Camera-type eye (tissue), 1 donor: ENCODE measurements at places on chromosomes 16 and 17. TPM values are rescaled to one million over a fixed set of nuclear protein-coding genes. Genes with fewer than 3 reads are reported as not detected.

The ARL17B gene
- 52.7 TPM for total RNA-seq

The LUC7L gene
- 160 TPM for total RNA-seq

The BRIP1 gene
- total RNA-seq: 11.0 TPM

The PTX4 gene
- total RNA-seq: 1.6 TPM

The BEAN1 gene
- 5.9 TPM for total RNA-seq

The NACA2 gene
- total RNA-seq: not detected

The PRSS36 gene
- total RNA-seq: not detected

The SMIM5 gene
- 3.5 TPM for total RNA-seq

The WNT3 gene
- 2.9 TPM for total RNA-seq

The PSMD3 gene
- total RNA-seq: 75.3 TPM

The CNTD1 gene
- not detected for total RNA-seq

The TSNAXIP1 gene
- 5.2 TPM for total RNA-seq

The PDE6G gene
- 6.4 TPM for total RNA-seq

The ABCA8 gene
- total RNA-seq: 66.8 TPM

The ABCC11 gene
- total RNA-seq: not detected

The PLA2G10 gene
- total RNA-seq: not detected

The CCDC154 gene
- 0.49 TPM for total RNA-seq

The B4GALNT2 gene
- not detected for total RNA-seq

The KRTAP4-6 gene
- not detected for total RNA-seq

The ITGAD gene
- total RNA-seq: not detected

The RSAD1 gene
- total RNA-seq: 30.0 TPM

The YBX2 gene
- total RNA-seq: 1.3 TPM

The RHBDF1 gene
- total RNA-seq: 36.1 TPM

The MAPT gene
- total RNA-seq: 41.3 TPM

The TNK1 gene
- 2.4 TPM for total RNA-seq

The MT1X gene
- total RNA-seq: 28.3 TPM

The TANC2 gene
- total RNA-seq: 71.0 TPM

The KRT222 gene
- 11.5 TPM for total RNA-seq

The CDC6 gene
- total RNA-seq: 6.3 TPM

The RBFOX1 gene
- total RNA-seq: 22.2 TPM

The KLHL36 gene
- total RNA-seq: 54.0 TPM

The ZMYND15 gene
- 0.27 TPM for total RNA-seq

The SLFN12L gene
- total RNA-seq: 0.77 TPM

The CLEC18B gene
- 6.3 TPM for total RNA-seq

The ZFP90 gene
- 94.9 TPM for total RNA-seq

The IQCK gene
- total RNA-seq: 30.6 TPM

The KRTAP4-3 gene
- not detected for total RNA-seq

The ZNF75A gene
- total RNA-seq: 67.9 TPM

The C17orf67 gene
- 1.8 TPM for total RNA-seq

The ABCA6 gene
- 29.4 TPM for total RNA-seq

The CCL7 gene
- not detected for total RNA-seq

The CDK5RAP3 gene
- total RNA-seq: 158 TPM

The MYBBP1A gene
- 34.9 TPM for total RNA-seq

The CFAP119 gene
- total RNA-seq: 4.6 TPM

The AATK gene
- total RNA-seq: 19.9 TPM

The TMC8 gene
- total RNA-seq: 4.8 TPM

The IGSF6 gene
- 0.99 TPM for total RNA-seq

The TMC5 gene
- 1.9 TPM for total RNA-seq

The GLIS2 gene
- 10.9 TPM for total RNA-seq

The GOT2 gene
- 63.7 TPM for total RNA-seq

The BOLA2 gene
- 15.1 TPM for total RNA-seq

The KCNJ18 gene
- total RNA-seq: not detected

The NPTX1 gene
- total RNA-seq: 12.9 TPM

The CRHR1 gene
- total RNA-seq: 20.6 TPM
